ENCODE measurements at places on chromosomes 3 and 15. TPM values are rescaled to one million over a fixed set of nuclear protein-coding genes. Genes with fewer than 3 reads are reported as not detected.

DNA sequence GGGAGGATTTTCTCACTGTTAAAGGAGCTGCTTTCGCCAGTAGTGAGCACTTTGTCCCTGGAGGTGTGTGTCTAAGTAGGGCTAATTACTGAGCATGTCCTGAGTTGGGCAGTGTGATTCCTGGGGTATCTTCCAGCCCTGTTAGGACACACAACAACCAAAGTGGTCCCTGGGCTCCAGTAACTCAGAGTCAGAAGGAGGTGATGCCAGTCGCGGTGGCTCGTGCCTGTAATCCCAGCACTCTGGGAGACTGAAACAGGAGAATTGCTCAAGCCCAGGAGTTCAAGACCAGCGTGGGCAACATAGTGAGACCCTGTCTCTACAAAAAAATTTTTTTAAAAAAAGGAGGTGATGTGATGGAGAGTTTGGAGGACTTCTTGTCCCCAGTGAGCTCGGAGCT is 37.5 kb downstream of the PML start:
- H3K27ac ChIP-seq: no peak overlapping the region
- peaks cover 8% of the 10 kb centered on the region for H3K36me3 ChIP-seq
- peaks cover 9% of the 10 kb centered on the region for H3K4me1 ChIP-seq

GRCh38 chr15:92889390-92890107 is 10.6 kb upstream of the CHD2 start:
- H3K36me3 ChIP-seq: peaks cover 49% of the 10 kb centered on the region
- no peaks in the 10 kb centered on the region for H3K27me3 ChIP-seq
- H3K4me3 ChIP-seq: no peak overlapping the region
- peak overlapping the region; percentile 31 for H3K27ac ChIP-seq
- peaks cover 35% of the 10 kb centered on the region for H3K4me1 ChIP-seq
- no peak for DNase-seq

DNA sequence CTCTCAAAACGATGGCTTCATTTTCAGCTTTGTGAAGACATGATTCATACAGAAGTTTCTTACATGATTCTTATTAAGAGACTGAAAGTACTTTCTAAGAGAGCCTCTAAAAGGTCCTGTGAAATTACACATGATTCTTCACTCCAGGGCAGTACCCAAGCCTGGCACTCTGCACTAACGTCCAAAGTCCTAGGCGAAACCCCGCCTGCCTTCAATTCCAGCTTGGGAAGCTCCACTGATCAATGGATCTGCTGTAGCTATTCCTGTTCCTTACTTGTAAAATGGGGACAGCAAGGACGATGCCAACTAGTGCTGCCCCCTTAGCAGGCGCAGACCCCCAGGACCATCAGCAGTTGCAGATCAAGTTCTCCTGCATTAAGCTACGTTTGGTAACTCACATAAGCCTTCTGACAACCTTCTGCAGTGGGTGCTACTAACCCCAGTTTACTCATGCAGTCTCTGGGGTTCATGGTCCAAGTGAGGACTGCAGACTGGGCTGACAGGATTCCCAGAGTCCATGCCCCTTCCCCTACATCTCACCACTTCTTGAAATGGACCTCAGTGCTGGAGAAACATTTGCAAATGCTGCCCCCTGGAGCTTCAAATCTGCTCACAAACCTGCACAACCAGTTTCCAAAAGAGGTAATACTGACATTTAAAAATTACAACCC is 10.6 kb downstream of the CHCHD4 start:
- DNase-seq: no peak
- no peak overlapping the region for H3K27ac ChIP-seq
- no peaks in the 10 kb centered on the region for H3K27me3 ChIP-seq
- no peaks in the 10 kb centered on the region for H3K36me3 ChIP-seq

DNA sequence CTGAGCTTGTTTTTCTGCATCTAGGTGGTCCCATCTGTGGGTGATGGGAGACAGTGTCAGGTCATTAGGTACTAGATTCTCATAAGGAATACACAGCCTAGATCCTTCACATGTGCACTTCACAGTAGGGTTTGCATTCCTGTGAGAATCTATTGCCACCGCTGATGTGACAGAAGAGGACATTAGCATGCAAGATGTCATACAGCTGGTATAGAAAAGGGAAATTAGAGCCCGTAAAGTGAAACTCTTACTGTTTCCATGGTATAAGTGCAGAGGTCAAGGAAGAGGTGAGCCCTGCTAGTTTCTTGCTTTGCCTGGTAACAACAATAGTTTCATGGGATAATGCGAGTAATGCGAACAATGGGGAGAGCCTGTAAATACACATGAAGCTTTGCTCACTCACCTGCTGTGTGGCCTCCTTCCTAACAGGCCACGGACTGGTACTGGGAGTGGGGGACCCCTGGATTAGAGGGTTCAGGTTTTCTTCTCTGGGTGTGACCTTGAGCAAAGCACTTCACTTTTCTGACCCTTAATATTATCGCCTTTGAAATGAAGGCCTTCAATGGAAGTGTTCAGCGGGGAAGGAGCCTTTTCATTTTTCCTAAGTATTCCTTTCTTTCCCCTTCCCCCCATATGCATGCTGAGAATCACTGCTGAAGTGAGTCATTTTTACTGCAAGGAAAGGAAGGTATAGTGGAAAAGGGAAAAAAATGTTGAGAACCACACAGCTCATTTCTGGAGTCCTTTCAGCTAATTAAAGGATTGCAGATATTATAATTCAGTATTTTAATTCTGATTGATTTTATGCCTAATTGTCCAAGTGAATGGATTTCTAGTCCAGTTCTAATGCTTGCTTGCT is 286.4 kb downstream of the UBE2E2 start:
- no peaks in the 10 kb centered on the region for H3K27me3 ChIP-seq
- H3K27ac ChIP-seq: no peak overlapping the region
- no peaks in the 10 kb centered on the region for H3K36me3 ChIP-seq
- H3K4me3 ChIP-seq: no peak overlapping the region
- no peak for DNase-seq

CHST2 gene
- 0.75 TPM for total RNA-seq

DNA sequence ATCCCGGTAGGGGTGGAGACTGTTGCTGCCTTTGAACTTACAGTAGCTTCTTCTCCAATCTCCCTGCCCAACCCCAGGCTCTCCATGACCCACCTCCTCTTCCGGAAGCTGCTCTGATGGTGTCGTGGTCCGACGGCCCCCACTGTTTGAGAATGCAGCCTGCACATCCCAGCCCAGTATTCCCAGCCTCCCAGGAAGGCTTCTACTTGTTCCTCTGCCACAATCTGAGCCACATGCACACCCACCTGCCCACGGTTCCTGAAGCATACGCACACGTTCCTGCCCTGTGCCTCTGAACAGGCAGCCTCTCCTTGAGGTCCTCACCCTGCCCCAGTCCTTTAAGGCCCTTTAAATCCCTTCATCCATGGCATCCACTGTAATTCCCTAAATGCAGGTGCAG is 57.4 kb downstream of the ABTB1 start:
- H3K27ac ChIP-seq: no peak overlapping the region
- H3K36me3 ChIP-seq: no peaks in the 10 kb centered on the region
- H3K4me3 ChIP-seq: no peak overlapping the region
- H3K4me1 ChIP-seq: peaks cover 31% of the 10 kb centered on the region

DNA sequence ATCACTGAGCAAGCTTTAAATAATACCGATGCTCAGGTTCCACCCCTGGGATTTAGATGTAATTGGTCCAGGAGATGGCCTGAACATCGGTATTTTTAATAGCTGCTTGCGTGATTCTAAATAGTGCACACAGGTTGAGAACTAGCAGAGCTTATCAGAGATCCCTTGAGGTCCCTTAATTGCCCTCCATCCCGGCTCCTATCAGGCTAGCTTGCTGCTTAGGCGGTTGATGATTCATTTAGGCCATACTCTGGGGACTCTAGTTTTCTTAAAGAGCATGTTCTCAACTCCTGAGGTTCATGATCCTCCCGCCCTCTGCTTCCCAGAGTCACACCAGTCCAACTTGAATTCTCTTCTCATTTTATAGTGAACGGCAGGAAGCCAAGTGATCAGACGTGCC is 280.3 kb downstream of the FEZF2 start:
- H3K27me3 ChIP-seq: no peaks in the 10 kb centered on the region
- no peak overlapping the region for H3K4me3 ChIP-seq
- no peak for DNase-seq
- no peaks in the 10 kb centered on the region for H3K36me3 ChIP-seq
- no peak overlapping the region for H3K27ac ChIP-seq

Data from transverse colon (tissue), 4 donors.